T-cell (primary cell): ENCODE measurements at places on chromosomes 5 and 9.
A peak's percentile ranks its signal among the peaks of the same experiment; 100 is the strongest.

- DNase-seq: no peak
These were observed 19.6 kb downstream of the PPARGC1B start for GRCh38 chr5:149749481-149750365.

DNA sequence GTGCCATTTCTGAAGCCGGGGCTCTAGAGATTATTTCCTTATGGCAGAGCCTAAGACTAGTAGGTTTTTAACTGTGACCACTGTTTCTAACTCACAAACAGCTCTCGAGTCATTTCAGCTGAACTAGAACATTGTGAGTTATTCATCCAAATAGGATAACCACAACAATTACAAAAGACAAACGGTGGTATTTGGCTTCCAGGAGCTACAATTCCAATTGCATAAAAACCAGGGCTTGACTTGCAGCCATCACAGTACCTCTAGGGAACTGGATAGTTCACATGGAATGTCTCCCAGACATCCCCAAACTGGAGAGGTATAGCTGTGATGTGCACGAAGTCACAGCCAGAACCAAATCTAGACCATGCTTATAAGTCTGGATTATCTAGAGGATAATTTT is 224.8 kb downstream of the FAM114A2 start:
- no peak for DNase-seq

DNA sequence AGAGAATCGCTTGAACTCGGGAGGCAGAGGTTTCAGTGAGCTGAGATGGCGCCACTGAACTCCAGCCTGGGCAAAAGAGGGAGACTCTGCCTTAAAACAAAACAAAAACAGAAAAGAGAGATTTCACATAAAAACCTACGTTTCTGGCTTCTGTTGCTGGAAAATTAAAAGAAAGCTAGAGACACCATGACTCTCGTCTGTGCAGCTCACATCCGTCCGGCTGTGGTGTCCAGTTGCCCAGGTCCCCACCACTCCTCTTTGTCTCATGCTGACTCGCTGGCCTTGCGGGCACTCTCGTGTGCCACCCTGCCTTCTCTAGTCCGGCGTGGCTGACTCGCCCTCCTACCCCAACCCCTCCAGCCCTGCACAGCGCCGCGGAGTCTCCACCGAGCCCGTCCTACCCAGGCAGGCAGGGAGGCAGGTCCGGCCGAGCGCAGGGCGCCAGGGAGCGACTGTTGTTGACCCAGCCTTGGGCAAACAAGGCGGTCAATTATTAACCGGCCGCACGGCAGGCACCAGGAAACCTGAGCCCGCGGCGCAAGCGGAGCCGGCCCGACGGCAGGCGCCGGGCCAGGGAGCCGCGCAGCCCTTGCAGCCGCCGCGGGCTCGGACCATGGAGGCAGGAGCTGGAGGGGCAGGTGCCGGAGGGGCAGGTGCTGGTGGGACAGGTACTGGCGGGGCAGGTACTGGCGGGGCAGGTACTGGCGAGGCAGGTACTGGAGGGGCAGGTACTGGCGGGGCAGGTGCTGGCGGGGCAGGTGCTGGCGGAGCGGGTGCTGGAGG is at the start of gene PRRT1B:
Gene PRRT1B, plus strand, starts transcription at position 521 of the 783 bp plus-strand sequence. Its CDS starts 93 bp downstream, at position 614.
- DNase-seq: no peak

DNA sequence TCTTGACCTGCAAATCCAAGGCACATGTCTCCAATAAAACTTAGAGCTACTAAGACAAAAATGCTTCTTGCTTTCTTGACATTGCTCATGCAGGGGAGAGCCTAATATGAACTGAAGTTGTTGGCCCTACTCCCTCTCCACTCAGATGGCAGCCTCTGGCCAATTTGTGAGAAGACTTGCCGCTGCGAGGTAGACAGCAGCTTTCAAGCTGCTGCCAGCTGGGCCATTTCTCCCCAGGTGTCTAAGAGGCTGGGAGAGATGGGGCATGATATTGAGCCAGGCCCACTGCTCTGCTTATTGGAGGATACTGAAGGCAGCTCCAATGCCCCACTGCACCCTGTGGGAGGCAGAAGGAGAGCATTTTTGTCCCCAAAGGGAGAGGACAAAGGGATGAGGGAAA is 380.5 kb downstream of the RASEF start:
- no peak for DNase-seq

DNA sequence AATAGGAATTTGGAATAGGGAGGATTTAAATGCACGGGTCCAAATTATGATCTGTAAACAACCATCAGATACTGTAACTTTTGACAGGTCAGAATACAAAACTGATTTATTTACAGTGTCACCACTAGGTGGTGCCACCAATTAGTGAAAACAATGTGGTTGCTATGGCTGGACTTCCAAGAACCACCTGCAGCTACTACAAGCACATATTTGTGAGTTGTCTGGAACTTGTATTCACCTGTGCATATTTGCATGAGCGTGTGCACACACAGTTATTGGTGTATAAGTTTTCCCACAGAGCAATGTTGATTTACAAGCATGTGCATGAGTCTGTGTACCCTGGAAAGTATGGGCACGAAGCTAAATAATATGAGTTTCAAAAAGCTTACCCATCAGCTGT is 3.0 kb upstream of the HRCT1 start:
- DNase-seq: peak; percentile 24

DNA sequence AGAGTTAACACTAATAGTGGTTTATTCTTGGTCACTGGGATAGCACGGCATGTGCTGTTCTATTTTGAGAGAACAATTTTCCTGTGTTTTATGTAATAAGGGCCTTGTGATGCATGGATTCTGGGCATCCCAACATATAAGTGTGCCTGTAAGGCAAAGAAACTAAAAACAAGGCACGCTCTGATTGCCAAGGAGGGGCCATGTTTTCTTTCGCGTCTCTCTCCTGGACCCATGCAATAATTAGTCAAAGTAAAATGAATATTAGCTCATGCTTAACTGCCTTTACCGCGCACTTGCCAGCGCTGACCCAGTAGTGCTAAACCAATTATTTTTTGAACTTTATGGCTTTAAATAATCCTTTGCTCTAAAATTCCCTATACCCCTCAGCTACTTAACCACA is 140.9 kb downstream of the PSAT1 start:
- DNase-seq: no peak

- no peak for DNase-seq
These were observed 1042.3 kb downstream of the CDH12 start for GRCh38 chr5:21810737-21811316.

DNA sequence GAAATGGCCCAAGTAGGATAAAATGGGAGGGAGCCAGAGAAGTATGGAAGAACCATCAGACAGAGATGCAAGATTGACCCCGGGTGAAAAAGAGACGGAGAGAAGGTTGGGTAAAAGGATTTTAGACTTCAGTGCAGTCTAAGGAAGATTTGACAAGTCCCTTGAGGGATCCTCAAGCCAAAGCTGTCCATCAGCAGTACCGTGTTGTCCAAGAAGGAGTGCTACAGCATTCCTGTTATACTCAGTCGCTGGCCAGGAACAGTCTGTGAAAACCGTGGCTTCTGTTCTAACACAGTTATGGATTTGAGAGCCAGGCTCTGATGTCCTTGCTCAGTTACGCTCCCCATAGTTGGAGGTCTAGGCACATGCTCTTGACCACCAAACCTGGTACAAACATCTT is 383.9 kb upstream of the DAB2 start:
- no peak for DNase-seq

DNA sequence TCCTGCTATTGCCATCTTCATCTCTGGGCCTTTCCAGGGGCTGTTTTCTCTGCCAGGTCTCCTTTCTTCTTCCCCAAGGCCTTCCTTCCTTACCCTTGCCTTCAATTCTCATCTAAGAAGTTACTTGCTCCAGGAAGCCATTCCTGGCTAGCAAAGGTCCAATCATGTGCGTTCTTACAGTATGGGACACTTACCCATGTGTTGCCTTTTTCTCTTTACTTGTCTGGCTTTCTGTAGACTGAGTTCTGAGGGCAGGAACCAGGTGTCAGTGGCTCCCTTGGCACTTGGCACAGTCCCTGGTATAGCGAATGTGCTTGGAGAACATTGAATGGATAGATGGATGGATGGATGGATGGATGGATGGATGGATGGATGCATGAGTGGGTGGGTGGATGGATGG is 10.2 kb downstream of the FOXI1 start:
- no peak for DNase-seq

DNA sequence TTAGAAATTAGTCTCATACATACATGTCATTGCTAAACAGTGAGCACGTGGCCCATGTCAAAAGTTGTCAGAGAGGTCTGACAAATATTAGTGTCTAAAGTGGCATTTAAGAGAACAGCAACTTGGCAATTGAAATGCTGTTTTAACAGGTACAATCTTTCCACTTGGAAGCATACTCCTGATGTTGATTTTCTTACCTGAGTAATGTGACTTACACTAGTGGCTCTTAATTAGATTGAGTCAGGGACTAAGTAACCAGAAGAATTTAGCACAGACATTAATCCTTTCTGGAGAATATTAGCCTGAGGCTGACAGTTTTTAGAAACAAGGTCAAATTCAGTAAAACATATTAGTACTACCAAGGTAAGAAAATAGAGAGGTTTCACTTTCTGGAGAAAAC is 357.0 kb upstream of the ZNF608 start:
- DNase-seq: no peak

DNA sequence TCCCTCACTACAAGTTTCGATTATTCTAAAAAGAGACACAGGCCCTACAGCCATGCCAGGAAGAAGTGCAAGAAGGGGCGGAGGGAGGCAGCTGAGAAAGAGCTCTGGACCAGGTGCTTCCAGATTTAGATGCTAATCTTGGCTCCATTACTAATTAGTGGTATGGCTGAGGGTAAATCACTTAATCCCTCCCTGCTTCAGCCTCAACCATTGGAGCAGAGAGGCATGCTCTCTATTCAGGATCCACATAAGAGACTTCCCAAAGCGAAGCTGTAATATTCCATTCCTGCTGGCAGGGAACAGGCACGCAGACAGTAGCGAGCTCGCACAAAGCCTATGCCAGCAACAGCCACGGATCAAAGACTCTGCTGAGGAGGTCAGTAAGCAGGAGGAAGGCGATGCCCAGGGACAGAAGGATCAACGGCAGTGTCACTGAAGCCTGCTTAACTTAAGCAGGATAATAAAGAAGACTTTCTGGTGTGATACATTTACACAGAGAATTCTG is 24.2 kb downstream of the LIFR start:
- DNase-seq: no peak

DNA sequence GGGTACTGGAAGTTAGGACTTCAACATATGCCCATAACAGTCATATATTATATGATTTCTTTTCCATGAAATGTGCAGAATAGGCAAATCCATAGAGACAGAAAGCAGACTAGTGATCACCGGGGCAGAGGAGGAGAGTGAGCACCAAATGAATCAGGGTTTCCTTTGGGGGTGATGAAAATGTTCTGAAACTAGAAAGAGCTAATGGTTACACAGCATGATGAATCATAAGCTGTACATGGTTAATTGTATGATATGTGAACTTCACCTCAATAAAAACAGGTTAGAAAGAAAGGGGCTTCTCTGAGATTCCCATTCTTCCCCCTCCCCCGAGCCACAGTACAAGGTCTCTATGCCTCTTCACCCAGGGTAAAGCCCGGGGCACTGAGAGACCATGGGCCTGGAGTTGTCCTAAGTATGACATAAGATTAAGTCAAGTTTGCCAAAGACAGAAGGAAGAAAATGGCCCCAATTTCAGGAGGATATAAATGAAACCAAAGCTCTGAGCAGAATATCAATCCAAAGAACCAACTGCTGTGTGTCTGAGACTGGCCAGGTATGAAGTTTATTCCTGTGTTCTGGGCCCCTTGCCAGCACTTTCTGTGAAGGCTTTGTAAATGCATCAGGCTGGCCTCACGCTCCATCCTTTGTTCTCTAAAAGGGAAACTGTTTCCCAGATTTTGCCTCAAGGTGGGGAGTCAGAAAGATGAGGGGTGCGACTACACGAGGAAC is 243.8 kb downstream of the CDK5RAP2 start:
- no peak for DNase-seq

DNA sequence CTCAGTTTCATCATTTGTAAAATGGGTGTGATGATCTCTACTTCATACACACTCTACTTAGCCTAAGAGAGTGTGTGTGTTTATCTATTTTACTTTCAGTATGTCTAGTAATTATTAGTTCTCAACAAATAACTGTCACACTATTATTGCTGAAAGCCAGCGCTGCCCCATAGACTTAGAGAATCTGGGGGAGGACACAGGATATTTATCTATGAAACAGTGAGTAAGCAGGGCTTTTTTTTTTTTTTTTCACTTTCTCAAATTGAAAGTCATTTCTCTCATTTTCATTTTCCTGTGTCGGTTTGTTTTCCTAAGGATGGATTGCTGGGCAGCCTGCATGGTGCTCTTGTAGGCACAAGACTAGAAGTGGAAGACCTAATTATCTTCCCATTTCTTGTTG is 248.4 kb upstream of the RPS23 start:
- no peak for DNase-seq

DNA sequence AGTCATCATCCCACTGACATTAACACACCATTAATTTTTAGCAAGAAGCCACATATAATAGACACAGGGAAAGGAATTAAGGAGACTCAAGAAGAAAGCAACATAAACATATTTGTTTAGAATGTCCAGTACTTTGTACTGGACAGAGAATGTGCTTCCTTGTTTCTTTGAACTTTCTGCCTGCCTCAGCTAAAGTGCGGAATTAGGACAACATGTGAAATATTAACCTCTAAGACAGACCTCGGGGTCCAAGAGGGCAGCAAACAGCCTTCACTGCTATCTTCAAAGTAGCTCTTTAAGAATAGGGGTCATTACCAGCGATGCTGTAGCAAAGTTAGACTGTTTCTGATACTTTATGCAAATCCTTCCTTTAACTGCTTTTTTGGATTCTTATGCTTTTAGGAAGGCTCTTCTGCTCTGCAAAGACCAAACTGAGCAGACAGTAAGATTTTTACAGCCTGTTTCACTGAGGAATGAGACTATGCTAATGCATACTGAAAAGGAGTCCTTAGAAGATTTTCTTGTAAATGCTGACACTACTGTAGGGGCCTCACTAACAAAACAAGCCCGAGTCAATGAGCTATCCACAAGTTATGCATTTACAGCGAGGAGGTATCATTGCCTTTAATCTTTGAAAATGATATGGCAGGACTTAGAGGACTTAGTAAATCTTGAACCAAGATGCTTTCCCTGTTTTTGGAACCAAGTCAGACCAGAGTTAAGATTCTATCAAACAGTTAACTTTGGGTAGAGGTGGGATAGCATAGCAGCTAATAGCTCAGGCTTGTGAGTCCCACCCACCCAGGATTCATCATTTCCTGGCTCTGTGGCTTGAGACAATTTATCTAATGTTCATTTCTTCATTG is 23.8 kb downstream of the DAB2 start:
- DNase-seq: no peak

DNA sequence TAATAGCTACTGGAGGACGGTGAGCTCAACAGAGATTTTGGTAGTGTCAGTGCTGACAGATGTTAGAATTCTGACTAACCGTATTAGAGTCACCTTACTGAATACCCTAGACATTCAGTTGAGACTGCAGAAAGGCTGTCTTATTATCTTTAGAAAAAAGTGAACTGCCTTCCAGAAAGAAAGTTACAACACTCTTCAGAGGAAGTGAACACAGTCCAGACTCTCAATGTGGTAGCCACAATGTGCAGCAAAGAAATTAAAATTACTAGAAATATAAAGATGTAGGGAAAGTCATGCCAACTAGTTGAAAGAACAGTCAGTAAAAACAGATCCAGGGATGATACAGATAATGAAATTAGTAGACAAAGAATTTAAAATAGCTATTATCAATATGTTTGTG is 47.1 kb upstream of the COL15A1 start:
- DNase-seq: no peak
